ENCODE measurements at places on chromosomes 5 and 9.

DNA sequence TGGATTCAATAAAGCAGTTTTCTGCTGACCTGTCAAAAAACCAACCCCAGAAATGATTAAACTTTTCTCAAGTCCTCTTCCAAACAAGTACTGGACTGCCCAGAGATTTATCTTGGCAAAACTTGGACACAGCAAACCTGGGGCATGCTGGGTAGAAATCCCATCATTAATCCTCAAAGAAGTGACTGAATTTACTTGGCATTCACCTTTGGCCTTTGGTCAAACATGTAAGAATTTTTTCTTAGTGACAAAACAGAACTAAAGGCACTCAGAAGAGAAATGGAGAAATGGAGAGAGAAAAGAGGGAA, 248.6 kb upstream of the NREP start:
- DNase-seq: no peak

DNA sequence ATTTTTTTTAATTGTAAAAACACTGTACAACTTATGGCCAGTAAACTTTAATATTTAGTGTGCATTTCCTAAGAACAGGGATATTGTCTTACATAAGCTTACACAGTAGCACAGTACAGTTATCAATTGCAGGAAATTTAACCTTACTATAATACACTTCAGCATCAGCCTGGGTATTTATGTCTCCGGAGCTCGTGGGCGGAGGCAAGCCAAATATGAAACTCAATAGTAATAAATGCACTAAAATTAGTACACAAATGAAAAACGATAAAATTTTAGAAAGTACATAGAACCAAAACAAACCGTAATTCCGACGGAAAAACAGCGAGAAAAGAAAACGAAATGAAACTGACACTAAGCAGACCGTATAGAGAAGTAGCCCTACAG, 91.2 kb downstream of the ANXA2R start:
- DNase-seq: no peak

DNA sequence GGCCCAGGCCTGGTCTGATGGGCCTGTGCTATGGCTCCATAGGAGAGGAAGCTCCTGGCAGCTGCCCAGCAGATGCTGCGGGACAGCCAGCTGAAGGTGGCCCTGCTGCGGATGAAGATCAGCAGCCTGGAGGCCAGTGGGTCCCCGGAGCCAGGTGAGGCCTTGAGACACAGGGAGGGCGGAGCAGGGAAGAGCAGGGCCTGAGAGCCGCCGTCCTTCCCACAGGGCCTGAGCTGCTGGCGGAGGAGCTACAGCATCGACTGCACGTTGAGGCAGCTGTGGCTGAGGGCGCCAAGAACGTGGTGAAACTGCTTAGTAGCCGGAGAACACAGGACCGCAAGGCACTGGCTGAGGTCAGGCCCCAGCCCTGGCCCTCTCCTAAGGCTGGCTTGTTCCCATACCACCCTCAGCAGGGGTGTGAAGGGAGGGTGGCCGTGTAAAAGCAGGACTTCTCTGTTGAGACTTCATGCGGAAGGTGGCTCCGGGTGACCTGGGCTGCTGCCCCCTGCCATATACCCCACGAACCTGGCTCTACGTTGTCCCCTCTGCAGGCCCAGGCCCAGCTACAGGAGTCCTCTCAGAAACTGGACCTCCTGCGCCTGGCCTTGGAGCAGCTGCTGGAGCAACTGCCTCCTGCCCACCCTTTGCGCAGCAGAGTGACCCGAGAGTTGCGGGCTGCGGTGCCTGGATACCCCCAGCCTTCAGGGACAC, 4.5 kb downstream of the PKN3 start:
- no peak for DNase-seq

DNA sequence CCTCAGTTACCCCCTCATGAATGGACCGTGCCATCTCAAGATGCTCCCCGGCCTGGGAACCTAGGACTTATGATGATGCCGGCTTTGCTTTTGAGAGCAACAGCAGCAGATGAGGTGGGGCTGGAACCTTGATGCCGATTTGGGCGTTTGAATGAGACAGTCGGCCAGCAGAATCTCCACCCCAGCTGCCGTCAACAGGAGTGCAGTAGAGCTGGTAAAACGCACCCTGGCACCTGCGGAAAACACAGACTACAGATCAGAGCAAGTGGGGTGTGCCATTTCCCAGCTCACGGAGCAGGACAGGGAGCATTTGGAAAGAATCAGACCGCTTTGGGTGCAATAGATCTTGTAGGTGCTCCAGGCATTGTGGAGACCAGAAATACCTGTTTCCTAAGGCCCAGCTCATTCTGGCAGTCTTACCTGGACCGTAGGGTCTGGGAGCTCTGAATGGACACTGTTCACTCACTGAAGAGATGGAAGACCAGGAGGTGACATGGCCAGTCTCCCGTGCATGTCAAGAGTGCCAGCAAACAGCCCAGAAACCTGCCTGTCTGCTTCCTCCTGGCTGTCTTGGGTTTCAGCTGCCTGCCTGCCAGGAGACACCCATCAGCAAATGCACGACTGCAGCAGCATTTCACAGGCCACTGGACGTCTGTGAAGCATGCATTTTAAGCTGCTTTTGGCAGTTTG, 317.7 kb upstream of the IRX4 start:
- no peak for DNase-seq

GRCh38 chr5:132484391-132484725, 6.2 kb downstream of the IRF1 start:
- DNase-seq: no peak

DNA sequence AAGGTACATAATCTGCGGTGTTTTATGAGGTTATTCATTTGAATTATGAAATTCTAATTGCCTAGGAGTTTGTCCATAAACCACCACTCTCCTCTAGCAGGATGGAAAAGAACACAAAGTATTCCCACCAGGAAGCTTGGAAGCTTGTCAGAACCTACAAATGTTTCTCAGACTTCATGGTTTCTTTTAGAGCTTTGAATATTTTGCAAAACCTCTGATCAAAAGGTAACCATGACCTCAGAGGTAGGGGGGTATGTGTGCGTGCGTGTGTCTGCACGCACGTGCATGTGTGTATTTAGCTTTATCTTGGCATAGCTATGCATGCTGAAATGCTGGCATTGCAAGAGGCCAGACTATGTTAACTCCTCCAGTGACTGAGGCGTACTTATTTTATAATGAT, 847.0 kb downstream of the TLE1 start:
- no peak for DNase-seq

- no peak for DNase-seq
These were observed 10.5 kb upstream of the IRX2 start for GRCh38 chr5:2761921-2762488.

- DNase-seq: no peak
These were observed 100.1 kb upstream of the PCA3 start for GRCh38 chr9:76664120-76664519.

DNA sequence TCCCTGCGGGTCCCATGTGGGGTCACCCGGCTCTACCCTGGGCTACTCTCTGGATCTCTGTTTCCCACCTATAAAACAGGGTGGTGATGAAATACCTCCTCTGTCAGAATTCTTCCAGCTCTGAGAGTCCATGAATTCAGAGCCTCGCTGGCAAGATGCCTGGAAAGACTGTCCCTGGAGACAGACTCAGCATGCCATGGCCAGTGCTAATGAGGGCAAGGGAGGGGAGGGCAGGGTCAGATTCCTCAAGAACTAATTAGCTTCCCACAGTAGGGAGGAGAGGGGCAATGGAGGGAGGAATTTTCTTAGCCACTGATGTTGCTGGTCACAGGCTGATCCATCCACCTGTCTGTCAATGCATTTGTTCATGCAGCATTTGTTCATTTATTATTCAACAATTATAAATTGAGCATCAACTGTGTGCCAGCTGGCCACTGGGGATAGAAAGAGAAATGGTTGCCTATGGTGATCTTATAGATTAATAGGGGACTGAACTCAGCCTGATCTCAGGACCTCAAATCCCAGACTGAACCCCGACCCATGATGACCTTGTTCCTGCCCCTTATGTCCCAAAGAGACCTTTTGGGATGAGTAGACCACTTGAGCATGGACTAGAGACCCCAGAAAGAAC, 4.7 kb downstream of the SYNPO start:
- DNase-seq: peak; percentile 93

DNA sequence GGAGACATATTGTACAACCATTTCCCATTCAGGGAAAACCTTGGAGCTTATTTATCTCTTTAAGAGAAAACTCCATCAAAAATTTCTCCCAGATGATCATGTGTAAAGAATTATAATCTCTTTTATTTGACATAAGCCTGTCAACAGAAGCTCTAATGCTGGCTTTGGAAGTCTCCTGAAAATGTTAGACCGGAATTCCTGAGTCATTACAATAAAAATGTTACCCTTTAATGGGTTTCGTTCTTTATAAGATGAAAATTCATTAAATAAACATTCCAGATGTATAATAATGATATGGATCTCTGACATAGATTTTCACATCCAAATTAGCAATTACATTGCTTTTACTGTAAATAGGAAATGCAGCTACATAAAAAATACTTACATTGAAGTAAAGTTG, 1036.4 kb downstream of the EFNA5 start:
- DNase-seq: peak; percentile 22

DNA sequence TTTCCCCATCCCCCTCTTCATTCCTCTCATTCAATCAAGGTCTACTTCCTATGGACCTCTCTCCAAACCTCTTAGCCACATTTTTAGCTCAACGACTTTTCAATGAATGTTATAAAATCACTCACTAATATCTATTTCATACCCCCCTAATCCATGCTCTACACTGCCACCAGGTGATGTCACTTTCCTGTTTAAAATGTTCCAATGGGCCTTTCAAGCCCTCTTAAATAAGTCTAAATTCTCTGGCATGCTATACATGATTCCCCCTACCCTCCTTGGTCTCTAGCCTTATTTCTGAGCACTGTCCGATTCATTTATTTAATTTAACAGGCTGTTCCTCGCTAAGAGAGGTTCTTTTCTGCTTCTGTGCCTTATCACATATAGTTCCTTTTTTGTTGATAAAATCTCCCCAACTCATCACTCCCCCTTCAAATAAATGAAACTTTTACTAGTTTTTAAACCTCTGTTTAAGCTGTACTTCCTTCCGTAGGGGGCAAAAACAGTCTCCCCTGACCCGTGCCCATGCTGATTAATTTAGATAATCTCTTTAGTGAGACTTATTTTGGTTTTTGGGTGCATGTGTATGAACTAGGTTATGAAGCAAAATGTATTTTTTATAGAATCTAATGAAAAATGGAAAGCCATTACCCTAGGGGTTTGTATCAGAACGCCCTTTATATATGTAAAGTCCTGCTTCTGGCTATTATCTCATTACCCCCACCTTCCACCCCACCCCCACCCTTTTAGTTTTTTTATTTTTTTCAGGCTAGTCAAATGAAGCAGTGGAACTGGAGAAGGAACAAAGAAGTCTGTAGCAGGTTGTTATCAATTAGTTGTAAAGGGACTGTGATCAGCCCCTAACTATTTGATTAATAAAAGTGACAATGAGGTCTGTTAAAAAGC, 9.0 kb downstream of the ABHD17B start:
- DNase-seq: no peak

GRCh38 chr9:70873506-70873905, 247.9 kb downstream of the TRPM3 start:
- DNase-seq: no peak

DNA sequence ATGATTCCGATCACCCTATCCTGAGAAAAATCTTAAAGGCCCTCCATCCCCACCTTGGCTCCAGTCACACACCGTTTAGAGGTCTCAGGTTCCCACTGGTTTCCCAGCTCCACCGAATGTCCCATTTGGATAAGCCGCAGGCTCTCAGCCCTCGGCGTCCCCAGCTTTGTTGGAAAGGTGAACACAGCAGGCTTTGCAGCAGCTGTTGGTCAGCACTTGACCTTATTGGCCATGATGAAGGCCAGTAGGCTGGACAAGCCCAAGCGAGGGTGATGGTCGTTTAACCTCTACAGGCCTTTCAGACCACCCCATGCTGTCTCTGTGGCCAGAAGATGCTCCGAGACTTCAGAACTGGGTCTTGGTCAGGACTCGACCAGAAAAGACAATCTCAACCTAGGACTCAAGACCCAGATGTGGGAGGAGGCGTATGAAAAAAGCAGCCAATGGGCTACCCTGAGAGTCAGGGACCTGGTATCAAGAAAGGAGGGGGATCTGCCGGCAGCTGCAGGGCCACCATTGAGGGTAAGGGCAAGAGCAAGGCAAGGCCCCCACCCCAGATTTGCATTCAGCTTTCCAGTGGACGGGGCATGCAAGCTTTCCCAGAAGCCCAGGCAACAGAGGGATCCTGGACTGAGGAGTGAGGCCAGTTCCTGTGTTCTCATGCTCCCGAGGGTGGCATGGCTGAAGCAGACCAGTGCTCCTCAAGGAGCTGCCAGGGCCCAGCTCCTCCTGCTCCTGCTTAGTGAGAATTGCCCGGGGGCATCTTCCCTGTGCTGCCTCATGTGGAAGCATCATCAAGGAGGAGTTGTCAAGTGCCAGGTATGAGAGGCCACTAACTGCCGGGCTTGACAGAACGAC, 13.4 kb downstream of the UBE2QL1 start:
- DNase-seq: no peak

GRCh38 chr5:127235136-127235535, 55.5 kb upstream of the MEGF10 start:
- no peak for DNase-seq

DNA sequence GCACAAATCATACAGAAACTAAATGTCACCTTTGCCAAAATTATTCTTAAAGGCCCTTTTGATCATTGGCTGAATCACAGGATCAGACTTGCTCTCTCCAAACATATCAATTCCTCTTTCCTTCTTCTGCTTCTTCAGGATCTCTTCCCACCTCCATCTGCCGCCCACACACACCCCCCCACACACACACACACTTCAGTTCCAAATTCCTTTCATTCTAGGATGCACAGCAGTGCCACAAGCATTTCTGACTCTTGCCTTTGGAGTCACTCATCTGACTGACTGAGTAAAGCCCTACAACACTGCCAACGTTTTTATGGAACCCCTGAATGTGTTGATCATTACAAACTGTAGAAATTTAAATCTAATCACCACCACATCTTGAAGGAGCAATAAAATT, 22.9 kb downstream of the DNAH5 start:
- DNase-seq: no peak

- peak; percentile 64 for DNase-seq
These were observed 566.8 kb upstream of the DMAC1 start for GRCh38 chr9:8366161-8366926.

GRCh38 chr9:106945727-106946660, 83.0 kb downstream of the ZNF462 start:
- peak; percentile 55 for DNase-seq

GRCh38 chr9:127053057-127053821, 69.2 kb downstream of the ANGPTL2 start:
- DNase-seq: no peak

GRCh38 chr9:116342061-116342460, 188.5 kb downstream of the PAPPA start:
- DNase-seq: no peak

DNA sequence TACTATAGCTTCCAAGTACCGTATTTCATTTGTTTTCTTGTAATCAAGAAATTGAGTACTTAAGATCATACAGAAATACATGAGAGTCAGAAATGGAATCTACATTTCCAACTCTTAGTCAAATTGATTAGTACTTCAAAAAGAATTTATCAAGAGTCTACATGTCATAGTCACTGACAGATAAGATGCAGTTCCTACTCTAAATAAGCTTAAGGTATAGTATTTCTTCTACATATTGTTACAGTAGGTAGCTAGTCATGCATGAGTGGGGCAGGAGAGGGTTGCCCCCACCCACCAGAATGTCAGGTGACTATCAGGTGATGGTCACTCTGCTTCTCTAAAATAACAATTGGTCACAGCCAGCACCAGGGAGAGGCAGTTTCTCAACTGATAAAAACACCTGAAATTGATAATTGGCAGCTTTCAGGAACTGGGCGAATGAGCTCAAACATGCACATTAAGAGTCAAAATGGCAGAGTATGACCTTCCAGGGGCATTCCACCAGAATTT, 2.9 kb downstream of the BAAT start:
- no peak for DNase-seq

GRCh38 chr5:127851964-127852363, 148.8 kb downstream of the CCDC192 start:
- DNase-seq: no peak
